ENCODE measurements at places on chromosomes 3 and 15.

GRCh38 chr3:84991422-84991900, 32.7 kb downstream of the CADM2 start:
- peak; percentile 94 for DNase-seq

DNA sequence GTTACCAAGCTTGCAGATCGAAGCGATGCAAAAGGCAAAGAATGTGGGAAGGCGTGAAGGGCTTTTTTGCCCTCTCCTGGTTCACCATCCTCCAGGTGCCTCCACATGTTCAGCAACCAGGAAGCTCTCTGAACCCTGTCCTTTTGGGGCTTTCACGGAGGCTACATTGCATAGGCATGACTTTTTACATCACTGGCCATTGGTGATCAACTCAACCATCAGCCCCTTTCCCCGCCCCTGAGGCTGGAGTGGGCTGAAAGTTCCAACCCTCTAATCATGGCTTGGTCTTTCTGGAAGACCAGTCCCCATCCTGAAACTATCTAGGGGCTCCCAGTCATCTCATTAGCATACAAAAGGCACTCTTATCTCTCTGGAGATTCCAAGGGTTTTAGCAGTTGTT, 52.6 kb downstream of the UACA start:
- no peak for DNase-seq

DNA sequence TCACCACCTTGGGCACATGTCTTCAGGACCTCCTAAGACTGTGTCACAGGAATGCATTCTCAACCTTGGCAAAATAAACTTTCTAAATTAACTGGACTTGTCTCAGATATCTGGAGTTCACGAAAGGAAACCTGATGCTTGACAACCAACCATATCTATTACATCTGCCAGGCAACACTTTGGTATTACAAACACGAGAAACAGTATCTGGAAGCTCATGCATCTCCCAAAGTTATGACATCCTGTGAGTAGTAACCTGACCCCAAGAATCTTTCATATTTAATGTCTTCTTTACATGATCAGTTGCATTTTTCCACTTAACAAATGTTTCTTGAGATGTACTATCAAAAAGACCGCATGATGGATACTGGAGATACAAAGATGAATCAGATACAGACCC, 465.3 kb upstream of the AGTR1 start:
- no peak for DNase-seq

DNA sequence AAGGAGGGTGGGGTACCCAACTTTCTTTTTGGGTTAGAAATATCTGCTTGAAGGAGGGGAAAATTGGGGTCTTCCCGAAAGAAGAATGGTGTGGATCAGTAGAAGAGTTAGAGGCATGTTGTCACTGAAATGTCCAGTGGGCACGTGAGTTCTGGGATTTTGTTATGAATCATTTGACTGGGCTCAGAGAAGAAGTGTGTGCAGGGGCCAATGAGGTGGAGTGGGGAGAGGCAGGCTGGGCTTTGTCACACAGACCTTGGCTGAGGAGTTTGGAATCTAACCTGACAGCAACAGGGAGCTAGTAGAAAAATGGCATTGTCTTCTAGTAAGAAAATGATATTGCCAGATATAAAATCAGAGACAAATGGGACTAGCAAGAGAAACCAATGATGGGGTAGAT, 436.8 kb downstream of the MFSD1 start:
- DNase-seq: no peak

DNA sequence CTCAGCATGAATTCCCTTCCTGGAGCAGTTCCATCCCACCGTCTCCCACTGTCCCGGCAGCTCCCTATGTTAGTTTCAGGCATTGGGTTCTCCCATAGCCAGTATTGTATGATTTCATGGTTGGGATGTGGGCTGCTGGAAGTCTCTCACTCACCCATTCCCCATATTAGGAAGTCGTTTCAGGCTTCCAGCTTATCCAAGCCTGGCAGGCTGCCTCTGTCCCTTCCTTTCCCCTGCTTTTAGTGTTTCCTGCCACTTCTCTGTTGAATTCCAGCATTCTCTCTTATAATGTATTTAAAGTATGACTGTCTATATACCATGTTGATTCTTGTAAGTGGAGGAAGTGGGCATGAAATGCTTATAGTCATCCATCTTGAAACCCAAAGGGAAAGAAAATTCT, 309.7 kb upstream of the RBMS3 start:
- no peak for DNase-seq

DNA sequence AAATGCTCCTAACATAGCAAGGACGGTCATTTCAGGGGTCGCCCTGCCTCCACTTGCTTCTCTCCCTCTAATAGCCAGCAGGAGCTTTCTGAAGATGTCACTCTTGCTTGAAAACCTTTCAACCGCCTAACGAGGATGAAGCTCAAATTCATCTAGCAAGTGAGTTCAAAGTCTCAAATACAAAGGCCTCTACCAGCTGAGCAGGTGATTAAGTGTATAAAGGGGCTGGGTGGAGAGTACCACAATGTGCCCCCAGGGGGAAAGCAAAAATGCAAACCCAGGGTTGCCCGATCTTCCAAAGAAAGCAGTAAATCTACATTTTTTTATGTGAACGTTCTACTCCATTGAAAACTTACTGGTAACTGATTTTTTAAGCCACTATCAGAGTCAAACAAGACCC, 50.4 kb upstream of the GRIP2 start:
- DNase-seq: no peak

GRCh38 chr3:55373423-55373822, 113.7 kb downstream of the WNT5A start:
- DNase-seq: no peak

DNA sequence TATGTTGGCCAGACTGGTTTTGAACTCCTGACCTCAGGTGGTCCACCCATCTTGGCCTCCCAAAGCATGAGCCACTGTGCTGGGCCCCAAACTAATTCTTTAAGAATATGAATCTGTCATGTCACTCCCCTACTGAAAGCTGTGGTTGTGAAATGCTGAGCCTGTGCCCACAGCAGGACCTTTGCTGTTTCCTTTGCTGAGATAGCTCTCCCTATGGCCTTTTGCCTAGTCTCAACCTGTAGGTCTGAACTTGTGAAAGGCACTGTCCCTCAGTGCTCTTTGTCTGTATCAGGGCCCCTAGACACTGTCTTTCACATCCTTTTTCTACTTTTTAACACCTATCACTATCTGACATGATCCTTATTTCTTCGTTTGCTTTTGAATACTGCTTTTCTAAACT, 62.7 kb upstream of the CCR4 start:
- DNase-seq: no peak

DNA sequence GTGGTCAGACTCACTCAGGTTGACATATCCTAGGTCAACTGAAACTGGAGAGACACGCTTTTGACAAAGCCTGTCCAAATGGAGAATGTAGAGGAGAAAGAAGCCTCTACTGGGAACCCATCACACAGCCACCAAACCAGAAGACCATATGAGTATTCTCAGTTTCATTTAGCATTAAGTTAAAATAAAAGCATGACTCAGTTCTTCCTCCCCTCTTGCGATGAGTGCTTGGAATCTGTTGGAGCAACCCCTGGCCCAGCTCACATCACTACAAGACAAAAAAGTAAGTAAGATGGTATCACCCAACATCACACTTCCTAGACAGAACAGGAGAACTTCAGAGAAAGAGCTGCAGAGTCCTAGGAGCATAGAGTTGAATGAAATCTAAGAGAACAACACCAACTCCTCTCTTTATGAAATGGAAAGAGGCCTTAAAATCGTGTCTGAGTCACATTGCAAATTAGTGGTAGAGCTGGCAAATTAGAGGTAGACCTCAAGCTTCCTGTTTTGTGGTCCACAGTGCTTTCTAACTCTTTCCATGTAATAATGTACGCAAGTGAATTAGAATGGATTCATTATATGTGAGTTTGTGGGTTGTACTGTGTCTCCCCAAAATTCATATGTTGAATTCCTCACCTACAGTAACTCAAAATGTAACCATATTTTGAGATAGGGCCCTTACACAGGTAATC, 51.2 kb downstream of the FGF12 start:
- DNase-seq: no peak

- DNase-seq: peak; percentile 80
Observed at GRCh38 chr3:157436583-157437291, at the start of gene PTX3. PTX3 (plus strand) TSS chr3:157436850; CDS start chr3:157436934, 84 bp downstream.

DNA sequence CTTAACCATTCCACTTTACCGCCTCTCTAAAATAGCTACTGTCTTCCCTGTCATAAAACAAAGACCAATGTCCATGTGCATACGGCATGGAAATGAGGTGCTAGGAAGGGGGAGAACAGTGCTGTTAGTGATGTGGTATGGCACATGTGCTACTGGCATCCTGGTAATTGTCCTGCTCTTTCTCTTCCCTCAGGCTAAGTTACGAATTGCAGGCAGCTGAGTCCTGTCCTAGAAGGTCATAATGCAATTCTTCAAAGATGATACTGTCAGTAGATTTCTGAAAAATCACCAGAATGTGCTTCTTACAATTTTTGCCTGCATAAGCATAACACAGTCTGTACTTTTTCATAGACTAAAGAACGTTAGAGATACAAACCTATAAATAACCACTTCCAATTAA, 216.8 kb downstream of the RSL24D1 start:
- DNase-seq: no peak

DNA sequence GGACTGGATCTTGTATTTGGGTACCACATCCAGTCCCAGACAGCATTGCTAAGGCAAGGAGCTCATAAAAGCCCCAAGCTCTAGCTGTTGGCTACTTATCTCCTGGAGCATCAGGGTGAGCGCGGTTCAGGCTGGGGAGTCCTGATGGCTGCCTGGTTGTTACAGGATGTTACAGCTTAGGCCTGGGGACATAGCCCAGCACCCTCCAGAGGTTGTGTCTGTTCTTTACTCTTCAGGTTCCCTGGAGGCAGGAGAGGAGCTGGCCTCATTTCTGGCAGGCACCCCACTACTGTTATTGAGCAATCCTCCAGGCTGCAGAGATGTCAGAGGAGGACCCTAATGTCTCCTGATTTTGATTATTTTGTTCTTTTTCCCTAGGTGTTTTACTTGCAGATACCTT, 26.6 kb downstream of the APBA2 start:
- DNase-seq: no peak

DNA sequence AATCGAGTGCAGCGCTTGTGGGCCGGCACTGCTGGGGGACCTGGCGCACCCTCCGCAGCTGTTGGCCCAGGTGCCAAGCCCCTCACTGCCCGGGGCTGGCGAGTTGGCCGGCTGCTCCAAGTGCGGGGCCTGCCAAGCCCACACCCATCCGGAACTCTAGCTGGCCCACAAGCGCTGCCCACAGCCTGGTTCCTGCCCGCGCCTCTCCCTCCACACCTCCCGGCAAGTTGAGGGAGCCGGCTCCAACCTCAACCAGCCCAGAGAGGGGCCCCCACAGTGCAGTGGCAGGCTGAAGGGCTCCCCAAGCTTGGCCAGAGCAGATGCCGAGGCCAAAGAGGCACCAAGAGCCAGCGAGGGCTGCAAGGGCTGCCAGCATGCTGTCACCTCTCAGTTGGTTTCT, 73.4 kb downstream of the PLXNA1 start:
- no peak for DNase-seq

GRCh38 chr3:8954938-8955763, 8.1 kb downstream of the RAD18 start:
- DNase-seq: no peak

GRCh38 chr3:17683542-17684207, 58.8 kb downstream of the TBC1D5 start:
- DNase-seq: no peak

DNA sequence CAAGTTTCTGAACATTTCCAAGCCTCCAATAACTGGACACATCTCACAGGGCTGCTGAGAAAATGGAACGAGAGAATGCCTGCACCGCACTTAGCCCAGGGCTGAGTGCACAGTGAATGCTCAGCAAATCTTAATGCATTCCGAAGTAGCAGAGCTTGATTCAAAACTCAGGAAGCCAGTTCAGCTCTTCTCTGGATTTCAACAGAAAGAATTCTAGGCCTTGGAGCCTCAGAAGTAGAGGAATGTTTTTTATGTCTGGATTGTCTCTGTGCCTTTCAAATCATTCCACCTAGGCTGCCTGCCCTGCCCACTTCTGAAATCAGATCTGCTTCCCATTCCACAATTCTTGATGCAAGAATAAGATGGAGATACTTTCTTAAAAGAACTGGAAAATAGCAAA, 9.6 kb upstream of the FOXP1 start:
- no peak for DNase-seq

Measured in lung (tissue), 17 donors.